ENCODE measurements at places on chromosomes 2 and 18.

GRCh38 chr2:136031711-136032110 is 46.3 kb upstream of the DARS1 start:
- DNase-seq: no peak

DNA sequence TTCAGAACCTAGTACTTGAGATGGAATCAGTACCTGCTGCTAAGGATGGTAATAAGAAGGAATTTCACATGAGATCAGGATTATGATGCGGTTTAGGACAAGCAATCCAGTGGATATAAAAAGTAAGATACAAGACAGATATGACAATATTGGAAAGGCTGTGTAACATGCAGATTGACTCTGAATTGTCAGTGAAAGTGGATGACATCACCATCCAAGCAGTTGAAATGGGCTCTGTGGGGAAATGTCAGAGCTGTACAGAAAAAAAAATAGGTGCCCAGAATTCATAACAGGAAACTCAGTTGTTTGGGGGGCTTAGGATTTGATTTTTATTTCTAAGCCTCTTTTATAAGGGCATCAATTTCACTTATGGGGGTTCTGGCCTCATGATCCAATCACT is 438.3 kb downstream of the SPAG16 start:
- no peak for DNase-seq

GRCh38 chr2:49702740-49703139 is 548.4 kb upstream of the FSHR start:
- no peak for DNase-seq

- DNase-seq: no peak
Observed at GRCh38 chr2:129609224-129609623, 370.2 kb upstream of the RAB6C start.

DNA sequence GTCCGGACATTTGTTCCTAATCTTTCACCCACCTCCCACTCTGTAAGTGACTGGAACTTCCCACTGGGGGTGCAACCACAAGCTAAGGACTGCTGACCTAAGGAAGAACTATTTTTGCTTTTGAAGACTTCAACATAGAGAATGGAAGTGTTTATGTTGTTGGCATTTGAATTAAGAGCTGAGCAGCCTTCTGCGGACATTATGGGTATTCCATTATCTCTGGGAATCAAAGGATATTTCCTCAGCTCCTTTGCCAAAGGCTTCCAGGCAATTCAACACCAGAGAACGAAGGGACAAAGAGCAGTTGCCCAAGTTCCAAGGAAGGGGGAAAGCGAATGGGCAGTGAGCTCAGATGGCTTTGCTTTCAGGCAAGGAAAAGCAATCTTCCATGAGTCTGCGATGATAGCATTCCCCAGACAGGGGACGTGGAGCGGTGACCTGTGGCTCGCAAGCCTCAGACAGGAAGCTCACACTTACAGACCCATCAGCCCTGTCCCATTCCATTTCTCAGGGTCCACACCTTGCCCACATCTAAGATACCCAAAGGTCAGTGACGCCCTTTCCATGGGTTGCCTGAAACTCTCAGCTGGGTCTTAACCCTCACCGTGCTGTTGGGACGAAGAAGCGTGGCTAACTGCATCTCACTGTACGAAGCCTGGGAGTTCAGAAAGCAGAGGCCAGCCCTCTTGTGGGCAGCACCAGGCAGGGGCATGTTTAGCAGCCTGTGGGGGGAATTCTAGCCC is 116.8 kb downstream of the COPS8 start:
- DNase-seq: no peak

DNA sequence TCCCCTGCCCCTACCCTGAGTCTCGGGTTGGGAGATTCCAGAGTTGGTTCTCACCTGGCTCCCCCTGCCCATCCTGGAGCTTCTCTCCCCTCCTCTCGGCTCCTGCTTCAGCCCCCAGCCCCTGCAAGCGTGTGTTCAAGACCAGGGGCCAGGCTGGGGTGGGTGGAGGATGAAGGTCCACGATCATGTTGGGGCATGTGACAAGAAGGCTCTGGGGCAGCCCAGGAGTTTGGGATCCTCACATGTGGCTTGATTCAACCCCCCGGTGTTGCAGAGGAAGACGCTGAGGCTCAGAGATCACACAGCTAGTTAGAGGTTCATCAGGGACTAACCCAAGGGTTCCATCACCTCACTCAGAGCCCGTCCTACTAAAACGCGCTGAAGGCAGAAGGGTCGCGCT is 14.2 kb upstream of the TUBB6 start:
- DNase-seq: no peak

DNA sequence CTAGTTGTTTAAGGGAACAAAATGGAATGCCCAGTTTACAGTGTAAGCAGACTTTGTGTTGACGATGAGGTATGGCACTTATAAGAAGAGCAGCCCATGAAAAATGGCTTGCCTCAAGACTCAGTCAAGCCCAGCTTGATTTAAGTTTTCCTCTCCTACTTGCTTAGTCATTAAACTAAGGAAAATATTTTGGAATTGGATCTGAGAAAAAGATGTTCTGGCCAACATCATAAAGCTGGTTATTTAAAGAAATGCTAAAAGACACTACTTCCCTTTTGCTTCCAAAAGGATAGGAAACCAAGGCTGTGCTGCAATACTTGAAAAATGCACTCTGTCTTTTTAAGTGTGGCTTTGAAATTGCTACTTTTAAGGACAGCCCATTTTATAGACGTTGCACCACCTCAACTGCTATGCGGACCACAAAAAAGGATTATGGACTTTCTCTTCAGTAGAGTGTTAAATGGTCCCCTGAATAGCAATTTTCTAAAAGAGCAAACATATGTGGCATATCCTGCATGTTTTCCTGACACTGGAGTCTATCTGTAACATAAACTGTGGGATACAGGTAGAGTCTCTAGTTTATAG is 32.1 kb downstream of the CCDC141 start:
- no peak for DNase-seq

DNA sequence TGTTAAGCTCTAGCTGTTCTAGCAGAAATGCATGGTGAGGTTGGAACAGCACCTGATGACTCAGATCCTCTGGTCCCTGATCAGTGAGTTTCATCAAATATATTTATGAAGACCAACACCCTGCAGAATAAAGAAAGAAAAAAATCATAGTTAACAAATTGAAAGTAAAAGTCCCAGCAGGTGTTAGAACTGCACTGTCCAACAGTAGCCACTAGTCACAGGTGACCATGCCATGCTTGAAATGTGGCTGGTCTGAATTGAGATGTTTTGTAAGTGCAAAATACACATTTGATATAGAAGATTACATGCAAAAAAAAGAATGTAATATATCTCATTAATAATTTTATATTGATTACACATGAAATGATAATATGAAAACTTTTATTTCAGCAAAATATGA is 1010.7 kb upstream of the ZEB2 start:
- no peak for DNase-seq

- DNase-seq: peak; percentile 95
Observed at GRCh38 chr2:46097714-46098480, 199.3 kb upstream of the EPAS1 start.

DNA sequence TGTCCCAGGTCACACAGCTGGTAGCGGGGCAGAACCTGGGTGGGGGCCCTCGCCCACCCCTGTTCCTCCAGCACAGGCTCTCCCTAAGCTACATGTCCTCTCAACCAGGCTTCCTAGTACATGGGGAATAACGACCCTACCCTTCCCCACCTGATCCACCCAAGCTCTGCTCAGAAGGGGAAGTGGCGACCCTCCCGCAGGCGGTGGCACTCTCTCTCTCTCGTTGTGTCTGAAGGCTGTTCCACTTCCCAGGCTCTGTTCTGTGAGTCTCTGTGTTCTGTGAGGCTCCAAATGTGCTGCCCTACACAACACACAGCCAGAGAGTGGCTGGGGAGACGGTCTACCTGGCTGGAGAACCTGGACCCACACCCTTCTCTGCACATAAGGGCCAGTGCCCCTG is 135.8 kb downstream of the COPS8 start:
- DNase-seq: no peak

DNA sequence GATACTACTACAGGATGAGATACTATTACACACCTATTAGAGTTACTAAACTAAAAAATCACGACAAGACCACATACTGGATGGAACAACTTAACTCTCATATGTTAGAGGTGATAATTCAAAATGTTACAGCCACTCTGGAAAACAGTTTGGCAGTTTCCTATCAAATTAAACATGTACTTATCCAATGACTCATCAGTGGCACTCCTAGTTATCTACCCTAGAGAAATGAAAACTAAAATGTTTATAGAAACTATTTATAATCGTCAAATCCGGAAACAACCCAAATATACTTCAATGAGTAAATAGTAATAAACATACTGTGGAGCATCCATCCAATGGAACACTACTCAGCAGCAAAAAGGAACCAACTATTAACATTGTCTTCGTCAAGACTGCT is 137.0 kb upstream of the RBBP8 start:
- no peak for DNase-seq

- peak; percentile 83 for DNase-seq
Observed at GRCh38 chr18:46946656-46947282, 29.4 kb downstream of the KATNAL2 start.

GRCh38 chr2:71830497-71831192 is 317.0 kb downstream of the CYP26B1 start:
- peak; percentile 56 for DNase-seq

DNA sequence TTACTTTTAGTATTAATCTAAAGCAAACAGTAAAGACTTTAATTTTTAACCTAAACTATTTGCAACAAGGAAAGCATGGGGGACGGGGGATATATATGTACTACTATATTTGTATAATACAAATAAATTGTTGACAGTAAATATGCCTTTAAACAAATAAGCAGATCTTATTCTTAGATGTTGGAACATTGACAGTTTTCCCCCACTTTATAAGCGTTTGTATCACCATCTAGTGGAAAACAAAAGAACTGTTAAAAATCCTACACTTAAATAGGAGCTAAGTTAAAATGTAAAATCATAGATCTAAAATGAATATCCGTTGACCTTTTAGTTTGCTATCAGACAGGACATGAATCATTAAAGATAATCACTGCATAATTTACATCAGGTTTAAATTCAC is 50.0 kb downstream of the RBBP8 start:
- DNase-seq: peak; percentile 46

DNA sequence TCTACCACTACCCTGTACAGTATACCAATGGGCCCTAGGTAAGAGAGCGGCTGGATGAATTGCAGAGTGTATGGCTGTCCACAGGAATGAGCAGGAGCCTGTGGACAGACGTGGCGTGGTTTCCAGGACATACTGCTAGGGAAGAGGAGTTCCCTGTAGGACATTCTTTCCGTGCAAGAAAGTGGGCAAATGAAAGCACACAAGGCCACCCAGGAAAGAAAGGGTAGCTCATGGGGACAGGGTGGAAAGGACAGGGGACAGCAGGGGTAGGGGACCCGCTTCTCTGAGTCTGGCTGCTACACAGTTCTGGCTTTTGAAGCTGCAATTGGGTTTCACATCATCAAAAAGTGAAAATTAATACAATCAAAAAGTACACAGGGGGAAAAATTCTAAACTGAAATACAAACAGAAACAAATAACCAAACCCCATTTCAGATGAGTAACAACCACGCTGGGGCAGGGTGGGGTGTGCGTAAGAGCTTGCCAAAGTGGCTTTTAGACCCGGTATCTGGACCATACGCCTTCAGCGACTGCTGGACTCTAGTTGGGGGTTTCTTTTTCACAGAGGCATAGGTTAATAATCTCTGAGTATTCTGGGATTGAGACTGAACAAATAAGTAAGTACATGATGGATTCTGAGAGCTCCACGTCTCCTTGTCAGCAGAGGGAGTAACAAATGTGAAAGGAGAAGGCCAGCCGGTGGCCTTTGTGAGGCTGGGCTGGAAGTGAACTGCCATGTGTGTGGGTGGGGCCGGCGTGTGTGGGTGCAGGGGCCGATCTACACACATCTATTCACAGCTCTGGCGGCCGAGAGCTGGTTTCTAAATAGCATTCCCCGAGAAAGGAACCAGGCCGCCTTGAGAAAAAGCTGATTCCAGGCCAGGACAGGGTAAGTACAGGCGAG is 84.0 kb downstream of the HDAC4 start:
- DNase-seq: no peak

GRCh38 chr2:28465148-28465885 is 30.5 kb upstream of the PLB1 start:
- peak; percentile 36 for DNase-seq

DNA sequence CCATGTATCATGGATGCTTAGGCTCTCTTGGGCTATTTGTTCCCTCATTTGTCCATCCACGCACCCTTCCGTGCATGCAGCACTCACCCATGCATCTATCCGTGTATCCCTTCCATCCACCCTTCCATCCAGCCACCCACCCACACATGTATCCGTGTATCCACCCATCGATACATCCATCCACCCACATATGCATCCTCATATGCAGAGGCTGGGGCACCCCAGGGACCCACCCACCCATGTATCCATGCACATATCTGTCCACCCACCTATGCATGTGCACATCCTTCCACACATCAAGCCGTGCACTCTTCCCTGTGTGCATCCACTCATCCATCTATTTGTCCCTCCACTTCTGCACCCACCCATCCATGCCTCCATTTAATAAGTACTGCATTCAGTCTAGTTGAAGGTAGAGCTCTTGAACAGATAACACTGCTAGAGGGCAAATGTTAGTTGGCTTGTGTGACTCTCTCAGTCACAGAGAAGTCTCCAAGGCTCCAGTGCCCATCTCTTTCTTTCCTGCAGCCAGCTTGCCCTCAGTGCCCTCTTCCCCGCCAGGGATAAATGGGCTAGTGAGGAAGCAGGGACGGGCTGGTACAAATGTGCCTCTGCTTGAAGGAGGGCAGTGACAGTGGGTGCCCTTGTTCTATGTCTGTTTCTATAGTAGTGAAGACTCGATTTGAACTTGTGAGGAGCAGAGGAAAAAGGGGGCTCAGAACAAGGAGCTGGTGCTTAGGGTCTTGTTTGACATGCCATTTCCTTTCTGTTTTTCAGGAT is 61.5 kb downstream of the EMILIN2 start:
- DNase-seq: no peak

Data from HFFc6 (cell line).